ENCODE measurements at places on chromosomes 6 and 20.
A peak's percentile ranks its signal among the peaks of the same experiment; 100 is the strongest.

DNA sequence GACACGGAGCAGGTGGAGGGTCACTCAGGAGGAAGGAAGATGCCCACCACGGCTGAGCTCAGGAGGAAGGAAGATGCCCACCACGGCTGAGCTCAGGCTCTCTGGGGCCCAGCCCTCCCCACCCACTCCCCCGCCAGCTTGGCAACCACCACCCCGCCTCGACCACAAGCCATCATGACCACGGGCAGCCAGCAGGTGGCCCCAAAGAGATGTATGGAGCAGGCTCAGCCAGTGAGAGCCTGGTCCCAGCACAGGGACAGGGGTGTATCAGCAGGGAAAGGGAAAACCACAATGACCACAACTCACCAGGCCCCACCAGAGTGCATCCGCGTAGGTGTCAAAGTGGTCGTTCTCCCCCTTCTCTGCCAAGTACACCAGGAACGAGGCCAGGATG lies 30.4 kb downstream of the KCNQ2 start:
- no peak for DNase-seq

- no peak for DNase-seq
Measured at GRCh38 chr6:133857696-133858095, 31.2 kb upstream of the TCF21 start.

GRCh38 chr6:126143761-126144251 lies 157.5 kb downstream of the TRMT11 start:
- DNase-seq = no peak

- DNase-seq = no peak
Measured at GRCh38 chr6:103783329-103783728, 1076.4 kb downstream of the HACE1 start.

DNA sequence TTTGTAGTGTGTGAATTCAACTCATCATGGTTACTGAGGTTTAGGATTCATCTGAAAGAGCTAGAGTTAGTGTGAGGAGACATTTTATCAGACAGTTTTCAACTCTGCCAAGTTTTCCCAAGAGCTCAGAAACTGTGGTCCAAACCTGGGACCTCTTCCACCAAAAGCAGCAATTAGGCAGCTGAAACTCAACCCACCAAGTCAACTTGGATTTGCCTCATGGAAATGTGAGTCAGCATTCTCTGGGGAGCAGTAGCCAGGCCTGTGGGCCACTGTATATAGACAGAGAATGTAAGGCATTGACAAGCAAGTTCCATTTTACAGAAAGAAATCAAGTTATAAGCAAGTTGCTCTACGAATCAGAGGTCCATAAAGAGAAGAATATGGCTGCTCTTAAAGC lies 178.8 kb upstream of the HDDC2 start:
- DNase-seq = no peak

- no peak for DNase-seq
Measured at GRCh38 chr6:12818324-12818723, 101.8 kb downstream of the PHACTR1 start.

- peak; percentile 29 for DNase-seq
Measured at GRCh38 chr20:52312132-52312729, 120.7 kb upstream of the ZFP64 start.
